Breast epithelium (tissue), 4 donors: ENCODE measurements at places on chromosomes 7 and 10. TPM values are rescaled to one million over a fixed set of nuclear protein-coding genes. Genes with fewer than 3 reads are reported as not detected.

- no peaks in the 10 kb centered on the region for H3K4me1 ChIP-seq
- no peaks in the 10 kb centered on the region for H3K27me3 ChIP-seq
- no peaks in the 10 kb centered on the region for H3K36me3 ChIP-seq
- DNase-seq = no peak
- peak overlapping the region; percentile 39 for H3K27ac ChIP-seq
- no peak overlapping the region for H3K4me3 ChIP-seq
Observed at GRCh38 chr10:8910314-8910713, 855.8 kb downstream of the GATA3 start.

GRCh38 chr10:45440511-45441062 lies 66.6 kb downstream of the ALOX5 start:
- no peaks in the 10 kb centered on the region for H3K4me1 ChIP-seq
- no peaks in the 10 kb centered on the region for H3K27me3 ChIP-seq
- H3K4me3 ChIP-seq = no peak overlapping the region
- no peak for DNase-seq
- no peaks in the 10 kb centered on the region for H3K36me3 ChIP-seq
- no peak overlapping the region for H3K27ac ChIP-seq

The CTAGE4 gene
- 8.8 TPM for total RNA-seq

The COBL gene
- total RNA-seq = 2.2 TPM
